Left kidney (tissue), 8 donors: ENCODE measurements at places on chromosomes 4 and X.

DNA sequence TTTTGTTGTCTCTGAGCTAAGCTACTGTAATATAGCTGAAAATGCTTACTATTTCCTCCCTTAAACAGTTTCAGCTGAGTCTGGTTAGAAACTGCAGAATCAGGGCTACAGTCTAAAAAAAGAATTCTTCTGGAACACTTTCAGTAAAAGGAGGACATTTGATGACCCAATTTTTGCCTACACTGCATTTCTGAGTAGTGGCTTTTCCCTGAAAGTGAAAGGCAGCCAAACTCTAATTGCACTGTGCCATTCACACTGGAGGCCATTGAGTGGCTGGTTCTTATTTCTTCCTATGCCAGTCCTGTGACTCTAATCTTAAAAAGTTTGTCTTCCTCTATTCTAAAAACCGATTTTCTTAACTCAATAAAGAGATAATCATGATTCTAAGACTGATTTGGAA is 526.0 kb downstream of the CFAP47 start:
- DNase-seq, result no peak

- no peak for DNase-seq
Measured at GRCh38 chr4:102341201-102341600, 4.1 kb downstream of the SLC39A8 start.

DNA sequence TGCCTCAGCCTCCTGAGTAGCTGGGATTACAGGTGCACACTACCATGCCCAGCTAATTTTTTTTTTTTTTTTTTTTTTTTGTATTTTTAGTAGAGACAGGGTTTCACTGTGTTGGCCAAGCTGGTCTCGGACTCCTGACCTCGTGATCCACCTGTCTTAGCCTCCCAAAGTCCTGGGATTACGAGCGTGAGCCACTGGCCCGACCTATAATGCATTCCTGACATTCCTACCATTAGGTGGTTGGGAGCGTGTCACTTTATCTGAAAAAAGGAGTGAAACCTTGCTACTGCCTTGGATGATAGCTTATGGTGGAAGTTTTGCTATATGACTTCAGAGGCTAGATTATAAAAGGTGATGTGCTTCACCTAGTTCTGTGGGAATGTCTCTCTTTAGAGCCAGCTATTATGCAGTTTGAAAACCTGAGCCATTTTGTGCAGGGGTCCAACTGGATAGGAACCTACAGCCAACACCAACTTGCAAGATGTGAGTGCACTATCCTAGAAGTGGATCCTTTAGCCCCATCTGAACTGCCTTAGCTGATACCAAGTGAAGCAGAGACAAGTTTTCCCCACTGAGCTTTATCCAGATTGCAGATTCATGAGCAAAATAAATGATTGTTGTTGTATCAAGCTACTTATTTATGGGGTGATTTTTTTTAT is 29.8 kb upstream of the EMCN start:
- no peak for DNase-seq

DNA sequence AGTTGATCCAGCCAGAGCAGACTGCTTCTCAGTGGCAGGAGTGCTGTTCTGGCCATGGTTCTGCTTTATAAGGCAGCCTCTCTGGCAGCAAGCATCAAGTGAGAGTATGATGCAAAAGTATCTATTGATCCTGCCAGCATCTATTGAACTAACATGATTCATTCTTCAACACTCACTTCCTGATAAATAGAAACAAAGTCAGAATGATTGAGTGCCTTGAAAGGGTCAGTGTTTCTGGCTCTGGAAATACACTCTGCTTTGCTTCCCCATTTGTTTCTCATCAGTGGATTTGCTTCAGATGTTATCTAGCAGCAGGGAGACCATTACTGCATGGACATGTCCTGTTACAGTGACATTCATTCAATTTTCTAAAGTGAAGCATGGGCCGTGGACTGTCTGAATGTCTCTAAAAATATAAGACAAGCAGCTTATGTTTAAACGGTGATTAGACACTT is 66.2 kb upstream of the FRAS1 start:
- DNase-seq, result no peak

GRCh38 chrX:44338361-44338760 is 5.1 kb downstream of the EFHC2 start:
- no peak for DNase-seq

GRCh38 chr4:40827758-40828157 is 78.0 kb downstream of the NSUN7 start:
- DNase-seq, result no peak

DNA sequence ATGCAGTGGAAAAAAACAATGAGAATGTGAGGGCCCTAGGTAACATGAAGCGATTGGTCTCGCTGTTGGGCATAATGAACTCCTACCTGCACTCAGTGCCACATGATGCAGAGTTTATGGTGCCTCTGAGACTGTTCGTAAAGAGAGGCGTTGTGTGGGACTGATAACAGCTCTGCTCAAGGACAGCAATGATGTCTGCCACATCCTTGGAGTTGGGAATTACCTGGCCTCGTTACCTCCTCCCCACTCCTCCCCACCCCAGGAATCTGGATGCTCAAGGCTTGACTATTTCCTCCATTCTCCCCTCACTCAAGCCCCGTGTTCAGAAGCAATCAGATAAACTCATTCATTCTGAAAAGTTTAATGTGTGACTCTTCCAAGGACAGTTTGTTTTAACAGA is 148.0 kb upstream of the JADE1 start:
- no peak for DNase-seq

DNA sequence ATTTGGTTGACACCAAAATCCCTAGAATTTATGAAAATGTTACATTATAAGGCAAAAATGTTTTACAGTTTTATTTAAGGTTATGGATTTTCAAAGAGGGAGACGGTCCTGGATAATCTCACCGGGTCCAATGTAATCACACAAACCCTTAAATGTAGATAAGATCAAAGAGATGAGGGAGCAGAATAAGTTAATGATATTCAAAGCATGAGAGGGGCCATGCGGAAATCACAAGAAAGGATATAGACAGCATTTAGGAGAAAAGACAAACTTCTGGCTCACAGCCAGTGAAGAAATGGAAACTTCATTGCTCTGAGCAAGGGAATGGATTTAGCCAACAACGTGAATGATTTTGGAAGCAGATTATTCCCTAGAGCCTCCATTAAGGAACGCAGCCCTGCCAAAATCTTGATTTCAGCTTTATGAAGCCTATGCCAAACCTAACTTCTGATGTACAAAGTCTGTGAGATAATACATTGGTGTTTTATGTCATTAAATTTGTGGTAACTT is 684.4 kb upstream of the GNPDA2 start:
- DNase-seq, result no peak

DNA sequence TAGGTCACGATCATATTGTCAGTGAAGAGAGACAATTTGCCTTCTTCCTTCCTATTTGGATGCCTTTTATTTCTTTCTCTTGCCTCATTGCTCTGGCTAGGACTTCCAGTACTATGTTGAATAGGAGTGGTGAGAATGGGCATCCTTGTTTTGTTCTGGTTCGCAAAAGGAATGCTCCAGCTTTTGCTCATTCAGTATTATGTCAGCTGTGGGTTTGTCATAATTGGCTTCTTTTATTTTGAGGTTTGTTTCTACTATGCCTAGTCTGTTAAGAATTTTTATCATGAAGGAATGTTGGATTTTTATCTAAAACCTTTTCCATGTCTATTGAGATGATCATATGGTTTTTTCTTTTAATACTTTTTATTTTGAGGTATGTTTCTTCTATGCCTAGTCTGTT is 152.3 kb upstream of the MAD2L1 start:
- no peak for DNase-seq

- no peak for DNase-seq
Measured at GRCh38 chr4:178415925-178416324, 973.7 kb upstream of the AGA start.

DNA sequence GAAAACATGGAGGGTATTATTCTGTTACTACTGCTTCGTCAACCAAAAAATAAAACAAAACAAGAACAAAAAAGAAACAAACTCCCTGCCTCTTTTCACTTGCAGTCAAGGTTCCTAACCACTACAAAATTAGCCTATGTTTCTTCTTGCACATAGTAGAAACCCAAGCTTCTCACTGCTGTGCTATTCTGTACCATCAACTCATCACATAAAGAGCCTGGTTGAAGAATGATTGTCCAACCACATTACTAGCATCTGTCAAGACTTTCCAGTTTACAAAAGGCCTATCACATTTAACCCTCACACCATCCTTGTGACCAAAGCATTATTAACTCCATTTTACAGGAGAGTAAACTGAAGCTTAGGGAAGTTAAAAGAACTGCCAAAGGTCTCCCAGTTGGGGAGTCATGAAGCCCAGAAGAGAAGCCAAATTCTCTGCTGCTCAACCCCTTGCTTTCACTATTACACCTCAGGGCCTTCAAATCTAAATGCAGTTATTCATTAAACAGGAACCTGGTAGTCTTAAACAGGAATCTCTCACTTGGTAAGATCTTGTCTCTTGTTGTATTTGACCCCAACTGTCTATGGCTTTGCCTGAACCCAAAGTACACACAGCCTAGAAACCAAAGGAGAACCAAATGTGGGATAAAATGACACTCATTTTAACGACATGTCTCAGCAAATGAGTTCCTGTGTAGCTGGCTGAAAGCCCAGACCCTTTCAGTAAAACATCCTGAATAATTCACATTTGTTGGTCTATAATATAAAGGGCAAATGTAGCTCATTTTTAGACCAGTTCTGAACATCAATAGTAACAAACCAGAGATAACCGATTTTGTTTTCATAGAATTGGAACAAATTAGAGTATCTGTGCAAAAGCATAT is 8.6 kb downstream of the F9 start:
- DNase-seq, result peak; percentile 15

DNA sequence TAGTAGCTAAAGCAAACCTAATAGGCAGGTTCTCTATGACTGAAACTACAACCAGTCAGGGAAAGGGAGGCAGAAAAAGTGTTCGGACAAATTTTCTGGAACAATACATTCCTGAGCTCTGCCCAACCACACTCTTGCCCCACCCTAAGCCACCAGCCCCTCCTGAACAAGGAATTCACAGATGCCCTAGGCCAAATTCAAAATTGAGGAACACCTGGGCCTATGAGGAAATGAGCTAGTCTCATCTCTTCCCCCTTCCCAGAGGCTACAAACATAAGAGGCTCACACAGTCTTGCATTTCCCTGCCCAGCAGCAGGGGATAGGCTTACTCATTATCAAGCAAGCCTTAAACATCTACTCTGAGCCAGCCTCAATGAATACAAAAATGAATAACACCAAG is 284.7 kb downstream of the ZNF674 start:
- no peak for DNase-seq

DNA sequence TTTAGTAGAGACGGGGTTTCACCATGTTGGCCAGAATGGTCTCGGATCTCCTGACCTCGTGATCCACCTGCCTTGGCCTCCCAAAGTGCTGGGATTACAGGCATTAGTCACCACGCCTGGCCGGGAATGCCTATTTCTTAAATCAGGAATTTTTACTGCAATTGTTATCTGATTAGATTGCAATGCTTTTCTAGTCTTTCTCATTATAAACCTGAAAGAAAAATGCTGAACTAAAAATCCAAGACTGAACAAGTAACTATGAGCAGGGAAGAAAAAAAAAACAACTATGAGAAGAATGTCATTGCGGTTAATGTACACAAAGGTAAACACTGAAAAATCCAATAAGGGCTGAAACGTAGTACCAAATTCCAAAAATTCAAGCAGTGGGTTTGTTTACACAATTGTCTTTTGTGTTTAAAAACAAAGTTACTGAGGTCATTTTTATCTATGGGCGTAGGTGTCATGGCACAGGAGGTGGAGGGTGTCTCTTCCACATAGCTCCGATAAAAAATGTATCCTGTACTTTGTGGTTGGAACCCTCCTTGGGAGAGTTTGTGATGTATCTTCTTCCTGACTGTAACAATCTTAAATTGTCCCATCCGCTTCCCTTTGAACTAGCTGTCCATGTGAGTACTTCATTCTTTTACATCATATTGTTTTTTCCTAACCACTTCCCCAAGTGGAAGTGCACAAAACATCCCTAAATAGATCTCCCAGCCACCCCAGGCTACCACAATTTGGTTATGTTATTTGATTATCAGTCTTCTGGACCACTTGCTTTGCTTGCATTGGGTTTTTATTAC is 11.1 kb upstream of the TMEM156 start:
- DNase-seq, result no peak

GRCh38 chr4:174629265-174629664 is 107.0 kb upstream of the HPGD start:
- no peak for DNase-seq

- DNase-seq, result no peak
Measured at GRCh38 chr4:56185901-56186300, 201.4 kb downstream of the AASDH start.

- DNase-seq, result no peak
Measured at GRCh38 chr4:176193938-176194337, 1.4 kb downstream of the SPATA4 start.

- DNase-seq, result no peak
Measured at GRCh38 chr4:123556526-123556925, 159.9 kb downstream of the SPRY1 start.

GRCh38 chr4:53656421-53656981 is 65.2 kb upstream of the LNX1 start:
- DNase-seq, result no peak

DNA sequence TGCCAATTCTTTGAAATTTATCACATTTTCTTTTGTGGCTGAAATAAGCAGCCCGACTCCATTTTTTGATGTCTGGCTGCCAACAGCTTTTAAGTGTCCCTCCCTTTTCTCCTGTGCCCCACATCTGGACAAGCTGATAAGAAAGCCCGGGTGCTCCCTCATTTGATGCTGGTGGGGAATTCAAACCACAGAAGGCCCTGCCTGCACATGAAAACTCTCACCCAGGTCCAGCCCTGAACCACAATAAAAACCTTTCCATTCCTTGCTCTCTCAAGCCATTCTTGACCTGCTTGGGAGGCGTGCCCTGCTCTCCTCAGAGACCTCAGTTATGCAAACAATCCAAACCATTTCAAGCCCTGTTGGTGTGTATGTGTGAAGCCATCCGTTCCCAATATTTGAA is 93.9 kb downstream of the FAM53A start:
- DNase-seq, result no peak

DNA sequence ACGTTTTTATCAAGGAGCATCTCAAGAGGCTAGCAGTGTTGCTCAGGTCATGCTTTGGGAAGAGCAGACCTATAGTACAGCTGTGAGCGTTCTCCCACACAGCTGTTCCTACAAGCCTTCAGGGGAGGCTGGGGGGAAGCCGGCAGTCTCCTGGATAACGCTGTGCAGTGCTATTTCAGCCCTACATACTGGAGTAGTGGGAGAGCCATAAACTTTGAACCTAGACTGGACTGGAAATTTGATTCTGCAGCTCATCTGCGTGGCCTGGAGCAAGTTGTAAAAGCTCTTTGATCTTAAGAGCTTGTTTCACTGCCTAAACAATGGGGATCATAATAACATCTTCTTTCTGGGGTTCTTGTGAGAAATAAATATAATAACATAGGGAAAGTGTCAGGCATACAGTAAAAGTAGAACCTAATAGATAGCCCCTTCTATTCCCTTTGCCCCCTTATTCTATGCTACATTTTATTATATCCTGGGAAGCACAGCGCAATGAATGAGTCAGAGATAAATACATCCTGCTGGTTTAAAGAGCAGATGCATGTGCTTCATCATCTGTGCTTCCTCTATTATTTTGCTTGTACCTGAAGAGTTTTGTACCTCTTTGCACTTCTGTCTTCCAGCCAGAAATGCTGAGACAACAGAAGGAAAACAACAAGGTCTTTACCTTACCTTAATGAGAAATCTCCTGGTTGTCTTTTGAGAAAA is 14.7 kb upstream of the AMBN start:
- no peak for DNase-seq
